KG1 (cell line): ENCODE measurements at places on chromosomes 3 and 15.

GRCh38 chr3:42846685-42847522 is 28.8 kb downstream of the CYP8B1 start:
- peak; percentile 60 for DNase-seq

GRCh38 chr15:101361418-101361817 is 66.4 kb upstream of the SNRPA1 start:
- no peak for DNase-seq

DNA sequence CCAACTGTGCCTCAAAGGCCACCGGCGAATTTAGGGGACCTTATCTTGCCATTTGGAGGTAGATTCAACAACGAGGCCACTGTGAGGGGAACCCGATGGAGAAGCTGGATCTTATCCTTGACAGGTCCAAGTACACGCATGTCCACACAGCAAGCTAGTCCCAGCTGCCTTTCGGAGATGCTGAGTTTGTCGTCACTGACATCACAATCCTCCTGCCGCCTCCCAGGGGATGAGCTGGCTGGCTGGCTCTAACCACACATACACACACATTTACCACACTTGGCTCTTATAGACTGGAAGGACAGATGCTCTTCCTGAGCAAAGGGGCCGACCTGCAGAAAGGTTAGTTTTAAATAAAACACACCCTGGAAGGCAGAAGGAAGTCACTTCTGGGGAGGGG is 176.3 kb downstream of the STT3B start:
- no peak for DNase-seq

DNA sequence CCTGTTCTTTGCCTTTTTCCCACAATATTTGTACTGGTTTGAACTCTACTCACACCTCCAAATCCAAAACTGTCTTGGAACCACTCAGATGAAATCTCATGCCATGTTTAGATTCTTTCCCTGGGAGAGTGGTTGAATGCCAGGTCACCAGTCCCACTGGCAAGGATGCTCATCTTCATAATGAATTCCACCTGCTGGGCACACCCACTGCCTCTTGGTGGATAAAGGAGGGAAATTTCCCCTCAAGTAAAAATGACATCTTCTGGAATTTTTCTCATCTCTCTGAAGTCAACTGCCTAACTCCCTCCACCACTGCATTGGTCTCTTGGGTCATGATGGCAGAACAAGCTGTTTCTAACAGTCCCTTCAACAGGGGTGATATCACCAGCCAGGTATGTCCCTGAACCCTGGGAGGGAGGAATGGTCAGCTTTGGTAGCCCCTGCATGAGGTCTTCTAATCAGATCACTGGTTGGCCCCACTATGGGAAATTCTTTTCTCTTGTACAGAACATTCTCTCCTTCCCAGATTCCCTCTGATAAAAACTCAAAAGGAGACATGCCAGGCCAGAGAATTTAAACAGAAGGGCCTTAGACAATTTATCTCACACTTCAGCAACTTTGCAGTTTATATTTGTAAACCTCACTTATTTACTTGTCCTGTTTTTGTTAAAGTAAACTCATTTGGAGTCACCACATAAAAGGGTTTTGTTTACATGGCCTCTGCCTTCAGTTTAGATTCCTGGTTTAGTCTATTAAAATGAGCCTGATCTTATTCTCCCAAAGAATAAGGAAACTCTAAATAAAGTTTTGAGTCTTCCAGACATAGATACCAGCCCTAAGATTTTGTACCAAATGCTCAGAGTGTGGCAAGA is 143.4 kb downstream of the WNT5A start:
- no peak for DNase-seq

DNA sequence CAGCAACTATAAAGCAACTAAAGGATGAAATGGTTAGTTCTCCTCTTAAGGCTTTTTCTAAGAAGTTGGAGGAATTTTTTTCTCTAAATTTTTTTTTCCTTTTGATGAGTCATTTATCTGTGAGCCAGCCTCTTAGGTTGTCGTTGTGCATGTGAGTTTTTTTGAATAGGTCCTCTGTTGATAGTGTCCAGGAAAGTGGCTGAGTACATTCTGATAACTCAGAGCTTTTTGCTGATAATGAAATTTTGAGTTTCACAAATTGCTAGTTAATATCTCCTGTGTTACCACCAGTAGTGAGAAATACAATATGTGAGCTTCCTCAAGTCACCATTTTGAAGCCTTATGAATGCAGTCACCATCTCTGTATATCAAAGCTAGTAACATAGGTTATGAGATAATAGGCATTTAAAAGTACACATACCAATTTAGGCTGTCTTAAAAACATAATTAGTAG is 7.1 kb upstream of the LXN start:
- no peak for DNase-seq

DNA sequence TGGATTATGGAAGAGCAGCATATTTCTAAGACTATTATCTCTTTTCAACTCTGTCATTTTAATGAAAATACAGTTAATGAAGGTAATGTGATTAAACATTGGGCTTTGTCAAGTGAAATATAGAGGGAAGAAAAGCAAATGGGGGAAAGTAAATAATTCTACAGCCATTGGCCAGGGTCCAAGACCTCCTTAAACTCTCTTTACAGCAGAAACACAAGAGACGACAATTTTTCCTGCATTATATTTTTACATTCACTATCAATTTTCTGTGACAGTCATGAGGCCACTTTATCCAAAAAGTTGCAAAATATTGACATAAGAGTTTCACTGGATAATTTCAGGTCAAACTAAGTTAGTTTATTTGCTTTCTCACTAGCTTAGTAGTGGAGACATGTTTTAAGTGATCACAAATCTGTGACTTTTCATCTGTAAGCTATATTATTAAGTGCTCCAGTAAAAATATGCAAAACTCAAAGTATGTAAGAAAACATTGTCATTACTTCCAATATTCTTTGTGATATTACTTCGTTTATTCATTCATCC is 385.9 kb upstream of the DPH6 start:
- no peak for DNase-seq

DNA sequence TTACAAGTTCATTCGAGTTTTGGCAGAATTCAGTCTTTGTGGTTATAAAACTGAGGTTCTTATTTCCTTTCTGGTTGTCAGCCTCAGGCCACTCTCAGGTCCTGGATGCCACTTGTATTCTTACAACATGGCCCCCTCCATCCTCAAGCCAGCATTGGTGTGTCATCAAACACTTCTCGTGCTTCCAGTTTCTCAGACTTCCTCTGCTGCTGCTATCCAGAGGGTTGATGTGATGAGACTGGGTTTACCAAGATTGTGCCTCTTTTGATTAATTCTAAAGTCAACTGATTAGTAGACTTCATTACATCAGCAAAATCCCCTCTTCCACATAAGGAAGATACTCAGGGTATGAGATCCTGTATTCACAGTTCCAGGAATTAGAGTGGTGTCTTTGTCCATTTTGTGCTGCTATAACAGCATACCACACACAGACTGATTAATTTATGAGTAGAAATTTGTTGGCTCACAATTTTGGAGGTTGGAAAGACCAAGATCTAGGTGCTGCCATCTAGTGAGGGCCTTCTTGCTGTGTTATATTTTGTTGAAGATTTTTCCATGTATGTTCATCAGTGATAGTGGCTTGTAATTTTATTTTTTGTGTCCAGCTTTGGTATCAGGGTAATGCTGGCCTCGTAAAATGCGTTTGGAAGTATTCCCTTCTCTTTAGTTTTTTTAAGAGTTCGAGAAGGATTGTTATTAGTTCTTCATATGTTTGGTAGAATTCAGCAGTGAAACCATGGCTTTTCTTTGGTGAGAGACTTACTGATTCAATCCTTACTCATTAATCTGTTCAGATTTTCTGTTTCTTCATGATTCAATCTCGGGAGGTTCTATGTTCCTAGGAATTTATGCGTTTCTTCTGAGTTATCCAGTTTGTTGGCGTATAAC is 11.1 kb downstream of the LRCH3 start:
- peak; percentile 49 for DNase-seq

- no peak for DNase-seq
Observed at GRCh38 chr3:31793821-31794220, 187.2 kb downstream of the OSBPL10 start.

- no peak for DNase-seq
Observed at GRCh38 chr3:72535772-72536171, 312.5 kb downstream of the SHQ1 start.

DNA sequence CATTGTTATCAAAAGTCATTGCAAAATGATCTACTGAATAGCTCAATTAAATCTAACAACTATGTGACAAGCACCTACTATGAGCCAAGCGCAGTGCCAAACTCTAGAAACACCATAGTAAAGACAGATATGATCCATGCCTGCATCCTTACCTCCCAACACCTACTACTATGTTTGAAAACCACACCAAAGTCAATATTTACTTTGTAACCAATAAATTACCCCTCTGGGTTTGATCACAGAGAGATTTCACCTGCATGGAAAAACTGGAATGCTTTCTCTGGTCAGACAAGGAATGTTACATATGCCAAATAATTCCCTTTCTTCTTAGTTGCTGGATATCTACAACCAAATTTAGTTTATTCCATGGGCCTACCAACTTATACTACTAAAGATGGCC is 422.2 kb downstream of the FHIT start:
- DNase-seq = no peak

- no peak for DNase-seq
Observed at GRCh38 chr3:50153782-50154475, 1.2 kb upstream of the SEMA3F start.

DNA sequence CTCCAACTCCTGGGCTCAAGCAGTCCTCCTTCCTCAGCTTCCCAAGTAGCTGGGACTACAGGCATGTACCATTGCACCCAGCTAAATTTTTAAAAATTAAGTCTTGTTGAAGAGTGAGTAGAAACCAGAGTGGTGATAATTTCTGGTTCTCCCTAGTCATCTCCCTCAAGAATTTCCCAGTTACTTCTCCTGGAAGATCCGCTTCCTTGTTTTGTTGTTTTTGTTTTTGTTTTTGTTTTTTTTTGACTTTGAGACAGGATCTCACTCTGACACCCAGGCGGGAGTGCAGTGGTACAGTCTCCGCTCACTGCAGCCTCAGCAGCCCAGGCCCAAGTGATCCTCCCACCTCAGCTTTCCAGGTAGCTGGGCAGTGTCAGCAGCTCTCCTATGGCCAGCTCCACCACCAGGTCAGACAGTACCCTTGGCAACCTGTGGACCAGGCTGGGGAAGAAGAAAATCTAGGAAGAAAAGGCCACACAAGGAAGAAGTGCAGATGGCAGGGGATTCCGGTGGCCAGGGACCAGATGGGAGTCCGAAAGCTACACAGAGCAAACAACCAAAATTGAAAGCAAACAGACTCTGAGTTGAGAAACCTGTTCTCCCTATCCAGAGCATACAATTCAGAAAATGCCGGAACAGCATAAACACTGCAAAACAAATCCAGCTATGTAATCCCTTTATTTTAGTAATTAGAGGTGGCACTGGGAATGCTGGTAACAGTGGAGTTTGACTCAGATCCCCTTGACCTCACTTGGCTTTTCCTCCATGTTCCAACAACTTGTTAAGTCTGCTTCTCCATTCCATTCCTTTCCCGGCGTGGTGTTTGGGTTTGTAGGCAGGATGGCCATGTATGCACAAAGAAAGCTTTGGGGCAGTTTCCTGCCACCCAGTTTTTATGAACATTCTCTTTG is 266.6 kb upstream of the CTDSPL start:
- DNase-seq = no peak

DNA sequence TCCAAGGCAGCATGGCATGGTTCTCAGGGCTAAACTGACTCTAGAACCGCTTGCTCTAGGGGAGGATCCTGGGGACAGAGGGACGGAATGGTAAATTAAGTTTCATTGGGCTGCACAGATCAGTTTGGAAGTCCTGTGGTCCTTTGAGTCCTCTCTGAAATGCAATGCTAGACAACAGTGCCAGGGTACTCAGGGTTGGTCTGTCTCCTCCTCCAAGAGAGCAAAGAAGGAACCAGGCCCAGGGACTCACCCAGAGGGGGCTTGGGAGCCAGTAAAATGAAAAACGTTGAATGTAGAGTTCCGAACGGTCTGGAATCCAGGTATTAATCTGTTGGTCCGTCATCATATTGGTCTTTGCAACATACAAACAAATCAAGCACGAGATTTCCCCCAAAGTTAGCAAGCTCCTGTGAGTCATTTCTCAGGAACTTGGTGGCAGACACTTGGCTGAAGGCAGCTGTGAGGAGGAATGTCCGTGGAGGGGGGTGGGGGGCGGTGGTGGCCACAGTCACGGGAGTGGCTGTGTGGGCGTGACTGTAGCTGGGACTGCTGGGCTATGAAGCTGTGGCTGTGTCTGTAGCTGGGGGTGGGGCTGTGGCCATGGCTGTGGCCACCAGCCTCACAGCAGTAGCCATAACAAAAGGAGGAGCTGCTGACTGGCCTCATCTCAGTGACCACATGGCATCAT is 361.0 kb downstream of the SHQ1 start:
- no peak for DNase-seq

GRCh38 chr15:79433276-79433990 is 1.3 kb downstream of the MINAR1 start:
- no peak for DNase-seq

DNA sequence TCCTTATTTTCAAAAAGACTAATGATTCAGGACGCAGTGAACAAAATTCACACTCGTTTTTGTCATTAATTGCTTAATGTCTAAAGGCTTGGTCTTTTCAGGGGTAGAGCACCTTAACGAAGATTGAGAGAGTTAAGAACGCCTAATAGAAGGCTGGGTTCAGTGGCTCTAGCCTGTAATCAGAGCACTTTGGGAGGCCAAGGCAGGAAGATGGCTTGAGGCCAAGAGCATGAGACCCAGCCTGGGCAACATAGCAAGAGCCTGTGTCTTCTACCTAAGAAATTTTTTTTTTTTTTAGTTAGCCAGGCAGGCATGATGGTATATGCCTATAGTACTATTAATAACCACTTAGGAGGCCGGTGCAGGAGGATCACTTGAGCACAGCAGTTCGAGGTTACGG is 7.5 kb downstream of the PIK3CB start:
- DNase-seq = no peak
